Muscle of leg (tissue), 16 donors: ENCODE measurements at places on chromosomes 3 and 15. TPM values are rescaled to one million over a fixed set of nuclear protein-coding genes. Genes with fewer than 3 reads are reported as not detected.

Gene PPIB
- total RNA-seq, result 364 TPM

Gene STAB1
- 58.4 TPM for total RNA-seq

Gene CRYGS
- 2.5 TPM for total RNA-seq

Gene KIF9
- total RNA-seq, result 5.1 TPM

Gene PAK6
- total RNA-seq, result 0.44 TPM

Gene ATP8B4
- total RNA-seq, result 4.9 TPM
